Inflammatory macrophage (primary cell): ENCODE measurements at places on chromosomes 4 and X.

DNA sequence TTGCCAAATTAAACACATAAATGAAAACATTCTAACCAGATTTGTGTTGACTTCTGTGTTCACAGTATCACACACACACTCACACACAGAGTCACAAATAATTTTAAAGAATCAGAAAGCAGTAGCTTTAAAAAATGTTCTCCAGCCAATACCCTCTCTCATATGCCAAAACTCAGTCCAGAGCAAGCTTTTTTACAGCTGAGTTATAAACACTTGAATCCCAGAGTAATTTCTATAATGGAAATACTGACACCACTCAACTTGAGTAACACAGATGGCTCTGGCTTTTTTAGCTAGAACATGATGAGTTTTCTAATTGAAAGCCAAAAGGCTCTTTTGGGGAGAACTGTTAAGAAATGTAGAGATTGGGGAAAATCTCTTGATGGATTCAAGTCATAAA lies 100.8 kb downstream of the DOCK11 start:
- no peak for DNase-seq

GRCh38 chr4:150482581-150482980 lies 99.4 kb upstream of the MAB21L2 start:
- DNase-seq: no peak

DNA sequence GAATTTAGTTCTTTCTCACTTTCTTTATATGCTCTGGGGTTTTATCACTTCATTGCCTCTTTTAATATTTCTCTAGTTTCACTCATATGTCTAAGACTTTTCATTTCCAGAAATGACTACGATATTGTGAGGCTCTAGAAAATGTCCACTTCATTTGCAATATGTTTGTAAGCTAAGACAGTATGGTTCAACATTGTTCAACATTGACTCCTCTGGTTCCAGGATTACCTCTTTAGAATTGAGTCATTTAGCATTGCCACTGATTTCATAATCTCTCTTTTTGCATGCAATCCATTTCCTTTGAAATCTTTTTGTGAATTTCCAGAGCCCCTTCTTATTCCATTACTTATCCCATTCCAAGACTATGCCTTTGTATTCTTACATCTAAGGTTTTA lies 32.3 kb downstream of the BBS12 start:
- DNase-seq: peak; percentile 24

DNA sequence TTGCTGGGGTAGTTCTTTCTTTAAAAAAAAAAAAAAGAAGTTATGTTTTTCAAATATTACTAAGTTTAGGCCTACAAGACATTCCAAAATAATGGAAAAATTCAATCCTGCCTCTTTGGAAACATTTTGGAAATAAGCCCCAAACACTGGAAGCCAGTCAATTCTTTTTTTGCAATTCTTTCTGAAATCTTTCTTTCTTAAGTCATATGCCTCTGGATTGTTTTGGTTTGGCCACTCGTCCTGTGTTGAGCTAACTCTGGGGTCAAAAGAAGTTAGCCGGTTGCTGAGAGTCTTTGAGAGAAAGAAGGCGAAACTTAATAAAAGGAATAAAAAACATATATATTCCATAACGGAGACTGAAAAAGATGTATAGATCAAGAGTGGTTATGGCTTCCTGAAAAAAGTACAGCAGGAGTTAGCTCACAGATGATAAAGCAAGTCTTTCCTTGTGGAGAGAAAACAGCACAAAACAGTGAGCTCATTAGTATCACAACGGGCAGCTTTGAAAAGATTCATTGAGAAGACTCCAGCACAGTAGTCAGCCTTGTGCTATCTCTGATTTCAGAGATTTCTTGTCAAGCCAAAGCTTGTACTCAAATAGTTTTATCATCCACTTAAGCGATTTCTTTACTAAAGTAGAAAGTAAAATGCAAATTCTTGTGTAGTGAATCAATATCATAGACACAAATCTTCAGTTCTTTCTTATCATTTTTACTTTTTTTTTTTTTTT lies 64.8 kb downstream of the PLS3 start:
- DNase-seq: no peak

DNA sequence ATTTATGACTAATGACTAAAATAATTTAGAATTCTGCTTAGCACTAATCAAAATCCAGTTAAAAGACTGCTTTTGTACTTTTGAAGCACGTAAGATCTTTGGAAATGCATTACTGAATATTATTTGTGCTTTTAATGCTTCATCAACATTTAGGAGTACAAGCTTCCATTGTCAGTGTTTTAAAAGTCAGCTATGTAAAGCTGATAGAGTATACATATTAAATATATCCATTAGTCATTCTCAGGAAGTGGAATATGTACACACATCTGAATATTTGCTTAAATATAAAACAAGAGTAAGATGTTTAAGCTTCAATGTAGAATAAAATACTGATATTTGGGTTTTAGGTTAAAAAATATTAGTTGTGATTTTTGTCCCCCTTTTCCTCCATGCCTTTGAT lies 54.1 kb downstream of the ANK2 start:
- DNase-seq: no peak

GRCh38 chrX:109914114-109914849 lies 88.6 kb upstream of the TMEM164 start:
- no peak for DNase-seq

DNA sequence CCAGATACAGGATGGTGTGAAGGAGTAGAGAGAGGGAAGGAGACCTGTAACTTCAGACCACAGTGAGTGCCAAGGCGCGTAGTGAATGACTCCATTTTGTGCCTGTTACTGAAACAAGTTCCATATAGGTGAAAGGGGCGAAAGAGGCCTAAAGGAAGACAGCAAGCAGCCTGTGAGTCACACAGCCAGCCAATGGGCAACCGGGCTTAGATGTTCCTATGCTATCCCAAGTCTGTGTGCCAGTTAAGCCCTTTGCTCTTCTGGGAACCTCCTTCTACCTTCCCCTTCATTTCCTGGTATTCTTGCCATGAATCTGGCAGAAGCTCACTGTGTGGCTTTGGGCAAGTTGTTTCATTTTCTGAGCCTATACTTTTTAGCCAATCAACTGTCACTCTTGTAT lies 161.8 kb upstream of the LDB2 start:
- DNase-seq: no peak

- no peak for DNase-seq
Observed at GRCh38 chr4:17376205-17376604, 135.7 kb downstream of the QDPR start.

- no peak for DNase-seq
Observed at GRCh38 chrX:105314458-105314857, 94.0 kb upstream of the TEX13A start.
